ENCODE measurements at places on chromosomes 3 and 15. TPM values are rescaled to one million over a fixed set of nuclear protein-coding genes. Genes with fewer than 3 reads are reported as not detected.
A peak's percentile ranks its signal among the peaks of the same experiment; 100 is the strongest.

- no peak overlapping the region for H3K27ac ChIP-seq
- H3K36me3 ChIP-seq, result no peaks in the 10 kb centered on the region
- no peak overlapping the region for H3K4me3 ChIP-seq
- no peak for DNase-seq
Observed at GRCh38 chr3:172089250-172089649, 49.9 kb downstream of the FNDC3B start.

GRCh38 chr15:35880896-35881295 lies 334.9 kb upstream of the DPH6 start:
- no peak overlapping the region for H3K27ac ChIP-seq
- no peaks in the 10 kb centered on the region for H3K4me1 ChIP-seq
- H3K27me3 ChIP-seq, result no peaks in the 10 kb centered on the region
- H3K4me3 ChIP-seq, result no peak overlapping the region
- no peak for DNase-seq
- H3K36me3 ChIP-seq, result no peaks in the 10 kb centered on the region

- H3K27me3 ChIP-seq, result no peaks in the 10 kb centered on the region
- no peaks in the 10 kb centered on the region for H3K36me3 ChIP-seq
- DNase-seq, result no peak
Observed at GRCh38 chr3:188165596-188165995, 11.6 kb downstream of the LPP start.

- H3K27ac ChIP-seq, result peak overlapping the region; percentile 18
- peak overlapping the region; percentile 66 for H3K4me3 ChIP-seq
- H3K4me1 ChIP-seq, result no peaks in the 10 kb centered on the region
Observed at GRCh38 chr3:114152519-114153151, 26.2 kb downstream of the DRD3 start.

The SCN5A gene
- 0.29 TPM for total RNA-seq

- no peak overlapping the region for H3K27ac ChIP-seq
- no peaks in the 10 kb centered on the region for H3K27me3 ChIP-seq
- H3K4me1 ChIP-seq, result no peaks in the 10 kb centered on the region
- no peaks in the 10 kb centered on the region for H3K36me3 ChIP-seq
Observed at GRCh38 chr3:144868506-144868905, 896.9 kb downstream of the DIPK2A start.

DNA sequence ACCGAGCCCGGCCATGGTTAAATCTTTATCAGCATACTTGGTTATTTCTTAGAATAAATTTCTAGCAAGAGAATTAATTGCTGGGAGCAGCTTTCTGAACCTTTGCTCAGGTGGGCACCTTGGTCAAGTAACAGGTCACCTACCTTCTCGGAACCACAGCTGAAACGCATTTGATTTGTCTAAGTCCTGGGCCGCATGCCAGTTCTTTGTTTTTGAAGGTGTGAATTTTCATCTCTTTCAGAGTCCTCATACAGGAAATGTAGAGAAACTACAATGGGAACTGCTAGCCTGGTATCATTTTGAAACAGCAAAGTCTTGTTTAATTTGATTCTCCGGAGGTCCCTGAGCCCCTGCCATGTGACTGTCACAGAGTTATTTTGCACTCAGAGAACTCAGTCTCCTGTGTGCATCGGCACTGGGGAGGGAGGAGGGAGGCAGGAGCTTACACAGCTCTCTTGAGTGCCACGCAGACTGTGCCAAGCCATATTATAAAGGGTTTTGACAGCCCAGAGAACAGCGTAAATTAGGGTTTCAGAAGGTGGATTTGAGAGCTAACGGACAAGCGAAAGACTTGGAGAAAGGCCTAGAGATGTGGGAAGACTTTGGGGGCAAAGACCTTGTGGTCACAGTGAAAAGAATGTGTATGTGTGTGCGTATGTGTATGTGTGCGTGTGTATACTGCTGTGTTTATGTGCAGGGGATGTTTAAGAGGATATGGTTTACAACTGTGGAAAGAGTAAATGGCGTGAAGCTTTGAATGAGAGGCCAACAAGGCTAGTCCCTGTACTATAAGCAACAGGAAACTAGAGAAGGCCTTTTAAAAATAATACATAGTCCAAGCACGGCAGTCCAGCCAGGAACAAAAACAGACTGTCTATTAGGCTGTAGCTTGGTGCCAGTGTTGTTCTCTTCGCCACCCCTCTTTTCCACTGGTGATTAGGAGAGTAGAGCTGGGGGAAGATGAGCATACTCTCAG lies 61.8 kb upstream of the ATP13A3 start:
- no peaks in the 10 kb centered on the region for H3K4me1 ChIP-seq
- H3K4me3 ChIP-seq, result no peak overlapping the region
- no peak for DNase-seq
- no peak overlapping the region for H3K27ac ChIP-seq
- no peaks in the 10 kb centered on the region for H3K27me3 ChIP-seq

The NME9 gene
- 1.3 TPM for total RNA-seq

DNA sequence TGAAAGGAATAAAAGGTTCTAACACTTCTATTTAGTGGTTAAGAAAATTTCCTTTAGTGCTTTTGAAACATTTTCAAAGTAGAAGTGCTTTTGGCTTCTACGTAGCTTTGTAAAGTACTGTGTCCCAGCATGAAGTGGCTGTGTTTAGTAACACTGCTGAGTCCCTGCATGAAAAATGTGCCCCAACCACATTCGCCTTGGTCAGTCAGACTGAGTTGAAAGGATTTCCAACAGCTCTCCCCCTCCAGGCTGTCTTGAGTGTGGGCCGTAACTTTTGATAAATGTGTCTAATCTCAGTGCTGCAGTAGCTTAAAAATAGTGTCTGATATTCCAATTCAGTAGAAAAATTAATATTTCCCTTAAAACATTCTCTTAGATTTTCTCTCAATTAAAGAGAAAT lies 115.0 kb downstream of the NR1D2 start:
- H3K4me1 ChIP-seq, result no peaks in the 10 kb centered on the region
- H3K27ac ChIP-seq, result peak overlapping the region; percentile 33
- no peaks in the 10 kb centered on the region for H3K36me3 ChIP-seq
- H3K4me3 ChIP-seq, result no peak overlapping the region

- H3K27ac ChIP-seq, result peak overlapping the region; percentile 93
- H3K4me1 ChIP-seq, result no peaks in the 10 kb centered on the region
- DNase-seq, result no peak
- H3K4me3 ChIP-seq, result peak overlapping the region; percentile 83
- H3K36me3 ChIP-seq, result no peaks in the 10 kb centered on the region
Observed at GRCh38 chr3:167736264-167736787, 805 bp downstream of the SERPINI1 start.

The PRSS50 gene
- total RNA-seq, result not detected

- H3K36me3 ChIP-seq, result no peaks in the 10 kb centered on the region
- no peak overlapping the region for H3K27ac ChIP-seq
- no peak for DNase-seq
- no peaks in the 10 kb centered on the region for H3K4me1 ChIP-seq
Observed at GRCh38 chr15:69673291-69673881, 220.8 kb downstream of the RPLP1 start.

The LAMB2 gene
- 700 TPM for total RNA-seq

DNA sequence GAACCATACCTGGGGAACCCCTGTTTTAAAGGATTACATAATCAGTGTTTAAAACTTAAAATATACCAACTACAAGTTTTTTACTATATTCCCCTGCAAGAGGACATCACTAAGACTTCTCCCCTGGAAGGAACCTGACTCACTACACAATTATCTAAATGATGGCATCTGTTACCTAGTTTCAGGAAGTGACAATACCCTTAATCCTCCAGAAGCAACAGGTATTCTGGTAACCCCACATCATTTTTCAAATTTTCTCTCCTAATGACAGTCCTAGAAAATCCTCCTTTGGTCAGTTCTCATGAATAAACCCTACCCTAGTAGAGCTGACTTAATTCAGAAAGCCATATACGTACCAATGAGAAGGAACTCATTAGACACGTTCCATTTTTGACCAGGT lies 78.4 kb downstream of the RFX7 start:
- H3K27ac ChIP-seq, result no peak overlapping the region
- no peaks in the 10 kb centered on the region for H3K4me1 ChIP-seq
- no peaks in the 10 kb centered on the region for H3K27me3 ChIP-seq
- DNase-seq, result no peak
- no peaks in the 10 kb centered on the region for H3K36me3 ChIP-seq
- no peak overlapping the region for H3K4me3 ChIP-seq

- H3K4me1 ChIP-seq, result no peaks in the 10 kb centered on the region
- no peaks in the 10 kb centered on the region for H3K27me3 ChIP-seq
- no peak overlapping the region for H3K27ac ChIP-seq
- no peaks in the 10 kb centered on the region for H3K36me3 ChIP-seq
- no peak for DNase-seq
Observed at GRCh38 chr3:62238003-62238402, 135.3 kb downstream of the FEZF2 start.

GRCh38 chr3:94159062-94159828 lies 96.4 kb downstream of the NSUN3 start:
- H3K27ac ChIP-seq, result no peak overlapping the region
- no peaks in the 10 kb centered on the region for H3K36me3 ChIP-seq
- H3K4me1 ChIP-seq, result no peaks in the 10 kb centered on the region
- no peak for DNase-seq

DNA sequence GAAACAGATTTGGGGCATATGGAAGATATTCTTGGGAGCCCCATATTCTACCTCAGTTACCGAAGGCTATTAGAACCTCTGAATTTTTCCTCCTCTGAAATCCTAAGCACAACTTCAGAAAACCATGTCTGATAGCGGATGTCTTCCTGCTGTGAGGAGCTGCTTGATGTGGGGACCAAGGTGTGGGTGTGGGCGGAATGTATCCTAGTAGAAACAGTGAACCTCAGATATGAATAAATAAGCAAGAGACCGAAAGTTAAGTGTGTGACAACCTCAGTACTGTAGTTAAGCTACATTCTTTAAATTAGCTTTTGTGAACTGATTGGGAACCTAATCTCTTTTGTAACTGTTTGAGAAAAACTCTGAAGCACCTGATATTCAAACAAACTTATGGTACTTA lies 46.9 kb downstream of the SENP2 start:
- H3K27ac ChIP-seq, result no peak overlapping the region
- H3K36me3 ChIP-seq, result no peaks in the 10 kb centered on the region
- H3K4me3 ChIP-seq, result no peak overlapping the region

The PLOD2 gene
- 71.5 TPM for total RNA-seq

The ALPK3 gene
- total RNA-seq, result 3.4 TPM
